HEK293T (cell line): ENCODE measurements at places on chromosomes 4 and X.

DNA sequence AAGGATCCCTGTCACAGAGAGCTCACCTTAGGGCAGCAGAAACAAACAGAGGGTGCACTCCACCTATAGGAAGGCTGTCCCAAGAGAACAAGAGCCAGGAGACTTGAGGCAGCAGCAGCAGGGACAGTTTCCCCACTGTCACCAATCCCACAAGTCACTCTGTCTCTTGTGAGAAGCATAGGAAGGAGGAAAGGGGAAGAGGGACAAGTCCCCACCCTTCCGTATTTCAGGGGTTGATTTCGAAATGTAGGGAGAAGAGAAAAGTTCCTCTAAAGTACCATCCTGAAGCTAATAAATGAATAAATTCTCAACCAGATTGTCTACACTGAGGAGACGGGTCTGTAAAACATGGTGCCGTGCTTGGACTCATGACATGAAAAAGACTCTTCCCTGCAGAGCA is 9.5 kb upstream of the TLR8 start:
- no peak for DNase-seq

GRCh38 chrX:42128587-42128986 is 205.2 kb upstream of the CASK start:
- DNase-seq, result no peak

GRCh38 chrX:22950269-22951266 is 49.2 kb upstream of the DDX53 start:
- no peak for DNase-seq

GRCh38 chr4:153706519-153706918 is 22.4 kb downstream of the TLR2 start:
- no peak for DNase-seq

- no peak for DNase-seq
Measured at GRCh38 chrX:134570899-134571298, 87.4 kb downstream of the PLAC1 start.
